ENCODE measurements at places on chromosomes 13 and 19. TPM values are rescaled to one million over a fixed set of nuclear protein-coding genes. Genes with fewer than 3 reads are reported as not detected.

GRCh38 chr13:47213047-47213446 lies 316.2 kb upstream of the HTR2A start:
- H3K27ac ChIP-seq: no peak overlapping the region
- H3K27me3 ChIP-seq: no peaks in the 10 kb centered on the region
- H3K4me1 ChIP-seq: no peaks in the 10 kb centered on the region
- no peaks in the 10 kb centered on the region for H3K36me3 ChIP-seq
- no peak for DNase-seq

DNA sequence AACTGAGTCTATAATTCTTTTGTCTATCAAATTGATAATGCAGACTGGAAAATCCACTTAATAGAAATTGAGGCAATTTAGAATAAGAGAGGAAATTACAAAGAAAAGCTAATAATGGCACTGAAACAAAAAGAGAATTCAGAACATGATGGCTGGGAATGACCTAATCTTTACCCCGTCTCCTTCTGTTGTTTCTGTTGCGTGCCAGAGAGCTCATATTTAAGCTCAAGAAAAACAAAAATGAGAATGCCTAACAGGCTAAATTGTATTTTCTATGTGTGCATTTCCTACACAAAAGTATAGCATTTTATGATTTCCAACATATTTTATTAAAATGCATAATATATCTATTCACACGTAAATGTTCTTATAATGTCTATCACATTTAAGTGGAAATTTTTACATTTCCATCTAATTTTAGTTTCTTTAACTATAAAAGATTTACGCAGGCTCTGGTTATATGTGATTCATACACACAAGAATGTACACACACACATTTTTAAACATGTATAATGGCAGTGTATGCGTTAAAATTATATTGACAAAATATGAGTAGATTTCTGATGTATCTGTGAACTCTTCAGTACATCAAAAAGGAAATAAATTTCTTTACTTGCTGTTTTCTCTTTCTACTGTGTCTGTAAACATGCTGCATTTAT lies 432.3 kb downstream of the SLITRK6 start:
- H3K4me3 ChIP-seq: no peak overlapping the region
- H3K36me3 ChIP-seq: no peaks in the 10 kb centered on the region
- no peaks in the 10 kb centered on the region for H3K27me3 ChIP-seq
- H3K4me1 ChIP-seq: no peaks in the 10 kb centered on the region
- no peak overlapping the region for H3K27ac ChIP-seq

- H3K36me3 ChIP-seq: peaks cover 4% of the 10 kb centered on the region
- peak overlapping the region; percentile 97 for H3K27ac ChIP-seq
Observed at GRCh38 chr13:37059848-37060192, 332 bp upstream of the SUPT20H start.

C19orf73 gene
- 1.4 TPM for total RNA-seq

DNA sequence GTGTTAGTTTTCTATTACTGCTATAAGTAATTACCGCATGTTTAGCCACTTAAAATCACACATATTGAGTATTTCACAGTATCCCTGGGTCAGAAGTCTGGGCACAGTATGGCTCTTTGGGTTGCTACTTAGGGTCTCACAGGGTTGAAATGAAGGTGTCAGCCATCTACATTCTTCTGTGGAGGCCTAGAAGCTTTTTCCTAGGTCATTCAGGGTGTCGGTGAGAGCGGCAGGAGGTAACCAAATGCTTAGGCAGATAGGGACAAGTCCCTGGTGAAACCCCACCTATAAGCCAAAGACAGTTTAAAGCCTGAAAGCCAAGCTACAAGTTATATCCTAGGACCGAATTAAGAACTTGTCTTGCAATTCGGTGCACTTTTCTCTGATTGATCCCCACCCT lies 856.7 kb downstream of the PCDH17 start:
- no peak overlapping the region for H3K4me3 ChIP-seq
- no peaks in the 10 kb centered on the region for H3K27me3 ChIP-seq
- no peak for DNase-seq
- no peaks in the 10 kb centered on the region for H3K4me1 ChIP-seq

GRCh38 chr13:111943229-111943795 lies 123.6 kb upstream of the SOX1 start:
- H3K27me3 ChIP-seq: peaks cover 11% of the 10 kb centered on the region
- no peak overlapping the region for H3K27ac ChIP-seq
- H3K4me3 ChIP-seq: no peak overlapping the region
- DNase-seq: no peak
- no peaks in the 10 kb centered on the region for H3K4me1 ChIP-seq

DNA sequence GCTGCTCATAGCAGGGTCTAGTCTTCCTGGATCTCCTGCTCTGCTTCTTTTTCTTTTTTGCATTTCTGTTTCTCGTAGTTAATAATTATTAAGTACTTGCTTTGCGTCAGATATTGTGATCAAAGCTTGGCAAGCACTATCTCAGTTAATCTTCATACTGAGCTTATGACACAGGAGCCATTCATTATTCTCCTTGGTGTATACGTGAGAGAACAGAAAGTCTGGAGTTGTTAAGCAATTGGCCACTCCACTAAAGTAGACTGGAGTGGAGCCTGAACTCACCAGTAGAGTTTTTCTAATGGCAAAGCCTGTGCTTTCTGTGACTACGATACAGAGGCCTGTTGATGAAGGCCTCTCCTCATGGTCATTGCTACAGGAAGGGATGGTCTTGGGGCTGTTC lies 285.9 kb downstream of the RFC3 start:
- H3K4me3 ChIP-seq: no peak overlapping the region
- no peaks in the 10 kb centered on the region for H3K36me3 ChIP-seq
- H3K27ac ChIP-seq: no peak overlapping the region
- no peaks in the 10 kb centered on the region for H3K27me3 ChIP-seq
- no peak for DNase-seq

C19orf85 gene
- total RNA-seq: not detected

DNA sequence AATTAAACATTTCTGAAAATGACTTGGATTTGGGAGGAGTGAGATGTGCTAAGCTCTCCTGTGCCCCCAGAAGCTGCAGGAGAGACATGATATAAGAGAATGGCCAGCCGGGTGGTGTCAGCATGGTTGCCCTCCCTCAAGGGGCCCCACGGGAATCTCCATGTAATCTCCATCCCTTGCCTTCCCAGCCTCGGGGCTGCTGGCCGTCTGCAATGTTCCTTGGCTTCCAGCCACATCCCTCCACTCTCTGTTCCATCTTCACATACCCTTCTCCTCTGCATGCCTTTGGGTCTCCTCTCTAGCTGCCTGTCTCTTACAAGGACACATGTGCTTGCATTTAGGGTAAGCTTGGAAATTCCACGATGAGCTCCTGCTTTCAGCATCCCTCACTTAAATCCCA lies 172.0 kb downstream of the TSHZ3 start:
- H3K36me3 ChIP-seq: no peaks in the 10 kb centered on the region
- no peak overlapping the region for H3K4me3 ChIP-seq
- DNase-seq: no peak

DNA sequence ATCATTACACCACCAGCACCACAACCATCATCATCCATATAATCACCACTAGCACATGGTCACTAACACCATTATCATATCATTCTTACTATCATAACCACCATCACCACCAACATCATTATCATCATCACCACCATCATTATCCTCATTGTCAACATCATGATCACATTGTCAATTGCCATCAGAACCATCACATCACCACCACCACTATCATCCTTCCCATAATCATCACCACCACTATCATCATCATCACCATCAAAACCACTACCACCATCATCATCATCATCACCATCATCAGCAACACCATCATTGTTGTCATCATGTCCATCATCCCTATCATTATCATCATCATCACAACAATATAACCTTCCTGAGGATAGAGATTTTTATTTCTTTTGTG lies 58.1 kb downstream of the MBD3L1 start:
- no peaks in the 10 kb centered on the region for H3K27me3 ChIP-seq
- no peaks in the 10 kb centered on the region for H3K36me3 ChIP-seq
- H3K4me1 ChIP-seq: no peaks in the 10 kb centered on the region
- DNase-seq: no peak
- no peak overlapping the region for H3K4me3 ChIP-seq

GIPC1 gene
- 72.1 TPM for total RNA-seq

GRCh38 chr13:91563799-91564198 lies 165.4 kb downstream of the GPC5 start:
- no peak overlapping the region for H3K4me3 ChIP-seq
- H3K36me3 ChIP-seq: no peaks in the 10 kb centered on the region
- no peak for DNase-seq
- H3K27me3 ChIP-seq: no peaks in the 10 kb centered on the region
- H3K27ac ChIP-seq: no peak overlapping the region

MYBPC2 gene
- total RNA-seq: not detected

DNA sequence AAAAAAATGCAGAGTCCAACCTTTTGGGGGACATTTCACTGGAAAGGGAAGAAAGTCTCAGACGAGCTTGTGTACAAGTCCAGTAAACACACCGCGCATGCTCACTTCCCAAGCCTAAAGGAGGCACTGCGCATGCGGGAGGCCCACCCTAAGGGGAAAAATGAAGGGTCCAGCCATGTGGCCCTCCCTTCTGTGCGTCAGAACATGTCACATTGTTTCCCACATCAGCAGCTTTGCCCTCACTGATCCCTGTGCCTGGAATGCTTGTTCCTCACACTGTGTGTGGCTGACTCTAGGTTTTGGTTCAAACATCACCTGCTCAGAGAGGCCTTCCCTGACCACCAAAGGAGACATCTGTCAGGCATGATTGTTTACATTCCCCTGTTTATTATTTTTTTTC lies 4.4 kb downstream of the ELSPBP1 start:
- H3K36me3 ChIP-seq: no peaks in the 10 kb centered on the region
- DNase-seq: no peak
- H3K4me3 ChIP-seq: no peak overlapping the region

- no peak for DNase-seq
- H3K4me3 ChIP-seq: no peak overlapping the region
- H3K27ac ChIP-seq: no peak overlapping the region
- peaks cover 13% of the 10 kb centered on the region for H3K27me3 ChIP-seq
Observed at GRCh38 chr13:111486801-111487200, 166.4 kb downstream of the TEX29 start.

DNA sequence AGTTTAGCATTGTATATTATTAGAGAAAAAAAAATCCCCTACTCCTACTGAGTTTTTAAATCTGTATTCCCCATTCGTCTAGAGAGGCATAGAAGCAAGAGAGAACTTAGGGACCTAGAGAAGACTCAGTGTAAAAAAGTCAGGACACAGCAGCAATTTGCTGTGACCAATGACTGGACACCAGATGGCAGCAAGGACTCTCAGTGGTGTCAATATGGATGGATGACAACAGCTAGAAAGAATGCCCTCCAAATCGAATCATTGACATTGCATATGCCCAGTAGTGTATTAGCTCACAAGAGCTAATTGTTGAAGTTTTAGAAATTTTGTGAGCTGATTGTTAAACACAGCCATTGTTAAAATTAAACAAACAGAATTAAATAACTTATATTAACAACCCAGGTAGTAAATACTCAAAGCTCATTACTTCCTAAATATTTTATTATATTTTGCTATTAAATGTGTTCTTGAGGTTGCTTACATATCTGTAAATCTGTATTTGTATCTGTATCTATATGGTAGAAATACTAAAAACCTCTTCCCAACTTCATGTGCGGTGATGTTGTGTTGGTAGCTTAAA lies 43.9 kb downstream of the SIAH3 start:
- H3K27ac ChIP-seq: no peak overlapping the region
- H3K27me3 ChIP-seq: no peaks in the 10 kb centered on the region
- H3K36me3 ChIP-seq: no peaks in the 10 kb centered on the region

GRCh38 chr19:17720440-17720839 lies 1.2 kb downstream of the MAP1S start:
- peaks cover 57% of the 10 kb centered on the region for H3K4me1 ChIP-seq
- peak overlapping the region; percentile 94 for H3K4me3 ChIP-seq
- peaks cover 26% of the 10 kb centered on the region for H3K36me3 ChIP-seq

DNA sequence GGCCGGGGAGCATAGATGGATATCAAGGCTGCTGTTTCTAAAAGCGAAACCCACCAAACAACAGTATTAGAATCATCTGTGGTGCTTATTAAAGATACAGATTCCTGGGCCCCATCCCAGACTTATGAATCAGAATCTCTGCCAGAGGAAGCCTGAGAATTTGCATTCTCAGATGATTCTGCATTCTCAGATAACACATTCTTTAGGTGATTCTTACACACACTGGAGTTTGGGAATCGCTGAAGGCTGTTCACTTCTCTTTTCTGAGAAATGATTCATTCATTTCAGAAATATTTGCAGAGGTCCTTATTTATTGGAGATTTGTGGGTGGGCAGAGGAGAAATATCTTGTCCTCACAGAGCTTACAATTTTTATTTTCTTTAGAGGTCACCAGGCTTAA lies 24.4 kb downstream of the ALOX5AP start:
- H3K27ac ChIP-seq: no peak overlapping the region
- H3K4me3 ChIP-seq: no peak overlapping the region
- no peak for DNase-seq

DNA sequence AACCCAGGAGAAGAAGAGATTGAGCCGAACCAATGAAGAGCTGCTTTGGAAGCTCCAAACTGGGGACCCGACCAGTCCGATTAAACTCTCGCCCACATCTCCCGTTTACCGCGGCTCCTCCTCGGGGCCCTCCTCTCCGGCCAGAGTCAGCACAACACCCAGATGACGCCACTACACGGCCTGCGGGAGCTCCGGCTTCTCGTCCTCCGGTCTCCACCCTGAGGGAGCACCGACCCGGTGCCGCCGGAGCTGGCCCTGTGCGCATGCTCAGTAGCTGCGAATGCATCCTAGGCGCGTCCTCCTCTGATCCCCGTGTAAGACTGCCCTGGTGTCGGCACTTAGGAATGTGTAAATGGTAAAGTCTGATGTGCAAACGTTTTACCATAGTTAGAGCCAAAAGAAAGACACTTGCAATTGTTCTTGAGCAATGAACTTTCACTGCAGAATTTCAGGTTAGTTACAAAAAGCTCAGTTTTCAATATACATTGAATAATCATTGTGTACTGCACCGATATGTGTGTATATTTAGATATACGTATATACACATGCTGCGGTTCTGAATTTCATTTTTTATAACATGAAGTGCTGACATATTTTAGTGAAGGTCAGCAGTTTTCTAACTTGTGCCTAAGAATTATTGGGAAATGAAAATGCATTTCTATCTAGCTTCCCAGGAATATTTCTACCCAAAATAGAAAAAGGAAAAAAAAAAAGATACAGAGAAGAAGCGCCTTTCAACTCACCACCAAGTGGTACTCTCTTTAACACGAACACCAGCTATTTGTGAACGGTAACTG lies 92.2 kb downstream of the SLC7A1 start:
- H3K4me3 ChIP-seq: no peak overlapping the region
- H3K4me1 ChIP-seq: no peaks in the 10 kb centered on the region
- no peaks in the 10 kb centered on the region for H3K36me3 ChIP-seq
- no peak overlapping the region for H3K27ac ChIP-seq
- DNase-seq: no peak

DNA sequence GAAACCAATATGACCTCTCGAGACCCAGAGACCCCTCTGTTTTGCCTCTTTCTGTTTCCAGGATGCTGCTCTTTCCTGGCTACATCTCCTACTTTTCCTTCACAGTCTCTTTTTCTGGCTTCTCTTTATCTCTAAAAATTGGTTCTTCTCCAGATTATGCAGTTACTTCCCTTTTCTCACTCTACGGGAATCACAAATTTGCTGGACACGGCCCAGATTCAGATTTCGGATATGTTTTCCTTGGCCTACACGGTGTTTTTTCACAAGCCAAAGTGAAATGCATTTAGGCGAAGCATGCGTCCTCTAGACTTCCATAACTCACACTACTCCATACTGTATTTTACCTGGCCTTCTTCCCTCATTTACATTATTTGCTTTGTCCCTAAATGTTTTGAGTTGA lies 214.7 kb upstream of the MIR17HG start:
- no peaks in the 10 kb centered on the region for H3K27me3 ChIP-seq
- H3K4me3 ChIP-seq: no peak overlapping the region
- no peak overlapping the region for H3K27ac ChIP-seq
- no peaks in the 10 kb centered on the region for H3K36me3 ChIP-seq

CGB3 gene
- total RNA-seq: not detected

FFAR1 gene
- total RNA-seq: not detected

Data from lower lobe of right lung (tissue), 2 donors.